ENCODE measurements at places on chromosomes 5 and 9.

DNA sequence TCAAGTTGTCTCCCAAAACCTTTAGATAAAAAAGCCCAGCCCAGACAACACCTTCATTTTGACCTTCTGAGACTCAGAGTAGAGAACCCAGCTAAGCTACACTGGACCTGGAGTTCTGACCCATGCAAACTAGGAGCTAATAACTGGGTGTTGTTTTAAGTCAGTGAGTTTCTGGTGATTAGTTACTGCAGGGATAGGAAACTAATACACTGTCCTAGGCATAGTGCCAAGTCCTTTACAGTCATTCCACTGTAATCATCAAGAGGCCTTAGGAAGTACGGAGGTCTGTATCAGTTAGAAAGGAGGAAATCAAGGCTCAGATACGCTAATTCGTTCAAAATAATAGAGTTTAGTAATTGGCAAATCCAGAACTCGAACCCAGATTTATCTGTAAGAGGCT, 197.9 kb downstream of the KCTD16 start:
- no peak for DNase-seq

DNA sequence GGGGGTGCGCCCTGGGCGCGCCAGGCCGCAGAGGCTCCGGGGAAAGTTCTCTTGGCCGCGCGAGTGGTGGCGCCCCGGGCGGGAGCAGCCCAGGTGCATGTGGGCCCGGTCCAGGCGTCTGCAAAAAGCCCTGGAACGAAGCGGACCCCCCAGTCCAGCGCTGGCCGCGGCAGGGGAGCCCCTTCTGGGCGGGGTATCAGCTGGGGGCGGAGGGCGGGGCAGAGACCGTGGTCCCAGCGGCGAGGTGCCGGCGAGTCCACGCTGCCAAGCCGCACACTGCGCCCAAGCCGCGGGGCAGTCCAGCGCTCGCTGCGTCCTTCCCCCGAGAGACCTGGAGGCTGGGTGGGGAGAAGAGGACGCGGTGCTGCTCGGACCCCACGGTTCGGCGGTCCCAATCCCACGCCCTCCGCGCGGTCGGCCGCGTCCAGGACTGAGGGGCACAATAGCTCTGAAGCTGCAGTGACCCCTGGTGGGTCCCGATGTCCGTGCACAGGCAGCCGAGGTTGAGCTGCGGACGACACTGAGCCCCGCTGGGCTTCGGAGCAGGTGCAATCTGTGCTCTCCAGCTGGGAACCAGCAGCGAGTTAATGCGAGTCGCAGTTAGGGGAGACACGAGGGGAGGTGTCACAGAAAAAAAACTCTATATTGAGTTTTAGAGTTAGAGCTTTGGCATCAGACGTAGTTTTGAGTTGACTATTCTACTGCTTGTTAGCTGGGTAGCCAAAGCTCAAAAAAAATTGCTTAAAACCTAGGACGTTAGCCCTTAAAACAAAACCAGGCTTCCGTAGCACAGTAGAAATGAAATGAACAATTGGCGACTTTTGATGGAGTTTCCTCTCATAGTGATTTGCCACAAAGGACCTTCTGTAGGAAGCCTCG, 1.1 kb upstream of the EPB41L4A start:
- peak; percentile 89 for DNase-seq

DNA sequence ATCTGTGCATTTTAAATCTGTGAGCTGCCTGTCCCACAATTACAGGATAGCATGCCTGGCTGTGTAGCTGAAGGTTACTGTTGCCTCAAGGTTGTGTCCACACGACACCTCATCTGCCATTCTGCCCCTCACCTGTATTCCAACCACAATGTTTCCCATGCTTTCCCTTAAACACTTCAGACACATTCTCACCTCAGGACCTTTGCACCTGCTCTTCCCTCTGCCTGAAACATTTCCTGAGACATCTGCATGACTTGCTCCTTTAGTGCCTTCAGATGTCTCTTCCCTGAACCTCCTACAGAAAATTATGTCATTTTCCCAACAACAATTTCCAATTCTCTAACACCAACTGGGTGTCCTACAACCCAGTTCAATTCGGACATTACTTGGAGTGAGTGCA, 120.4 kb downstream of the ZNF608 start:
- DNase-seq: no peak

- no peak for DNase-seq
These were observed 225.1 kb downstream of the PIK3R1 start for GRCh38 chr5:68440651-68441050.

GRCh38 chr9:137021979-137022661, 5.9 kb downstream of the ABCA2 start:
- DNase-seq: peak; percentile 95

GRCh38 chr9:120447959-120448500, 131.9 kb downstream of the CDK5RAP2 start:
- no peak for DNase-seq

DNA sequence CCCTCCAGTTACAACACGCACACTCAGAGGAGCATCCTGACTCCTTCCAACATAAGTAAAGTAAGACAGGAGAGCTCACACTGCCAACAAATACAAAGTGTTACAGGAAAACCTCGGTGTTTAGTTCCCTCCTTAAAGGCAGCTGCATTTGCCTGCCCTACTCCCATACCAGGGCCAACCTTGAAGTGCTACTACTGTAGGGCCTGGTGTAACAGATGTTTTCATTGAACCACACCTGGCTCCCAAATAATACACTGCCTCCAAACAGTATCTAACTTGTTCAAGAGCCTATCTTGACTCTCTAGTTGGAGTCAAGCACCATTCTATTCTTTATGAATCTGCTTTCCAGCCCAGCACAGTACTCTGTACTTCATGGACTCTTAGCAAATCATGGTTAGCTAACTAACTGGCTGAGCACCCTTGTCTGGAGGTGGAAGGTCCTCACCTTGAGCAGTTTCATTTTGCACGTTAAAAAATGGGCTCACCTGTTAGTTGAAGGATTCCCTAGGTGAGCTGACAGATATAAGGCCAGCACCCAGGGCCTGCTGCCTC, 34.6 kb downstream of the TTC39B start:
- no peak for DNase-seq

DNA sequence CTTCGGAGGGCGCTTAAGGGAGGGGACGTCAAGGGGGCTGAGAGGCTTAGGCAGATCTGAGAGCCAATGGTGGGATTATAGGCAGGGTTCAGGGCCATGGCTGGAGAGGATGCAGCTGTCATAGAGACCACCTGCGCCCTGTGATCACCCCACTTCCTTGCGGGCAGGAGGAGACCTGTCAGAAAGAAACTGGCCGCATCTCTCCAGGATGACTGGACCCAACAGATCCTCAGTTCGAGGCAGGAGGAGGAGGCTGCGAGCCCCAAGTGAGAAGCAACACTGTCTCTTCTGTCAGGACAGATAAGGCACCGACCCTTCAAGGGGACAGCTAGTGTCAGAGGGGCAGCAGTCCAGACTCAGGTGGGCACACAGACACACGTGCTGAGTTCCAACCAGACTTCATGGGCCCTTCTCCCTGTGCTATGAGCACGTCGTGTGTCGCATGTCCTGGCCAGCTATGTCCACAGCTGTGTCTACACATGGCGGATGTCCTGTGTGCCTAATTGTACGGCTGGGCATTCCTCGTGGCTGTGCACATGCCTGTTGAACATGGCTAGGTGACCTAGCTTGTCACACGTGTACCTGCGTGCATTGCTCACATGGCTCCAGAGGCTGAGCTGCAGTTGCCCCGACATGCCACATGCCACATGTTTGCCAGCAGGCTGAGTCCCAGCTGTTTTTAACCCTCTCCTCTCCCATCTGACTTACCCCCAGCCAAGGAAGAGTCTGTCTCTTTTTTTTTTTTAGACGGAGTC, 583 bp upstream of the AQP3 start:
- DNase-seq: no peak

DNA sequence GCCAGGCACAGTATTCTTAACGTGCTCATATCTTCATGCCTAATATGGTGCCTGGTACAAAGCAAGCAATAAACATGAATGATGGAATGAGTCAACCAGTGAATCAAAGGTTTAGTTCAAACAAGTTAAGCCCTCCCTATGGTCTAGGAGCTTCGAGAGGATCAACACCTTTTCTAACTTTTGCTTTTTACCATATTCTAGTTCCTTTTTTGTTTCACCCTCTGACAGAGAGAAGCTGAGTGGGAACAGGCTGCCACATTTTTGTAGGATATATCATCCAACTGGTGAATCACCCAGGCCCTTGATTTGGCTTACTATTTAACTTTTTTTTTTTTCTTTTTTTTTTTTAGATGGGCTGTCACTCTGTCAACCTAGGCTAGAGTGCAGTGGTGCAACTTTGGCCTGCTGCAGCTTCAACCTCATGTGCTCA, 39.3 kb upstream of the TNC start:
- peak; percentile 93 for DNase-seq

- DNase-seq: no peak
These were observed 32.8 kb upstream of the GALNT10 start for GRCh38 chr5:154157483-154158378.

GRCh38 chr9:129851821-129852220, 16.6 kb downstream of the USP20 start:
- DNase-seq: no peak

DNA sequence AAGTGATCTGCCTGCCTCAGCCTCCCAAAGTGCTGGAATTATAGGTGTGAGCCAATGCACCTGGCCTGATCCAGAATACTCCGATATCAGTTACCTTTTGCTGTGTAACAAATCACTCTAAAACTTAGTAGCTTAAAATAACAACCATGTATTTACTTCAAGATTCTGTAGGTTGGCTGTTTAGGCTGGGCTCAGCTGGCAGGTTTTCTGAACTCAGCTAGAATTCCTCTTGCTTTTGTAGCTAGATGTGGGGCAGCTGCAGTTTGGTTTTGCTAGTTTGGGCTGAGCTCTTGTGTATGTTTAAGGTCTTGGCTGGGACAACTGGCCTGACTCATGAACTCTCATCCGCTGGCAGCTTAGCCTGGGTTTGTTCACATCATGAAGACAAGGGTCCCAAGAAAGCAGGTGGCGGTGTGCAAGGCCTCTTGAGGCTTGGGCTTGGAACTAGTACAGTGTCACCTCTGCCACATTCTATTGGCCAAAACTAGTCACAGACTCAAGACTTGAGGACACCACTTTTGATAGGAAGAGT, 138.3 kb upstream of the SHB start:
- no peak for DNase-seq

DNA sequence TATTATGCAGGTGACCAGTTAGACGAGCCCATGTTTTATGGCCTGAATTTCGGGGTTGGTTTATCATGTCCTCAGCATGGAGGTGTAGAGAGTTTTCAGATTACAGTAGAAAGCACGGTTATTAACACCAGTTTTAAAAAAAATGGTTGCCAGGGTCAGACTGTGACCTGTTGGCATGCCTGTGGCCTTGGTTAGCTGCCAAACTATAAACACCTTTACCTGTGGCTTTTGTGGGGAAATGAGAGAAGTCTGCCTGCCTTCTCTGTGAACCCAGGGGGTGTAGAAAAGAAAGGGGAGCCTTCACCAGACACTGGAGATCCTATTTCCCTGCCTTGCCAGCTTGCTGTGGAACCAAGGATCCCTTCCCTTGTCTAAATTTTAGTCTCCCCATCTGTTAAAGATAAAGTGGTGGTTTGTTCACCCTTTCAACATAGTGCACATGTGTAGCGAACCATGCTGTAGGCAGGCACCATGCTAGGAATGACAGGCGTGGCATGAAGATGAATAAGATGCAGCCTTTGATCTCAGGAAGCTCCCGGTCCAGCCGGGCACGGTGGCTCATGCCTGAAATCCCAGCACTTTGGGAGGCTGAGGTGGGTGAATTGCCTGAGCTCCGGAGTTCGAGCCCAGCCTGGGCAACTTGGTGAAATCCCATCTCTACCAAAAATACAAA, 6.1 kb upstream of the PHF19 start:
- DNase-seq: no peak

- no peak for DNase-seq
These were observed 1052.7 kb upstream of the ARRDC3 start for GRCh38 chr5:92435781-92436180.

GRCh38 chr5:95543017-95543705, 11.6 kb downstream of the SKIC3 start:
- DNase-seq: no peak

GRCh38 chr5:169832845-169833244, 147.4 kb downstream of the INSYN2B start:
- no peak for DNase-seq

DNA sequence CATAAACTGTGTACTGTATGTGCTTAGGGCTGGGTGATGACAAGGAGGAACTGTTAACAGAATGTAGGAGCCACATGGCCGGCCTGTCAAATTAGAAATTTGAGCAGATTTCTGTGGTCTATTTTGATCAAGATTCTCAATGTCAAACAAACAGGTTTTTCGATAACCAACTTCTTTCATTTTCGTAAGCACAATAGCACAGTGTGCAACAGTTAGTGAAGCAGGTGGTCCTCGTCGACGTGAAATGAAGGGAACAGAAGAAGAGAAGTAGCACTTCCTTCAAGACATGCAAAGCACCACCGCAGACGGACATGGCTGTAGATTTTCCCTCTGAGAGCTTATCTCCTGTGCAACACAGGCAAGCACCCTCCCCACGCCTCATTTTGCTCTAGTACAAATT, 252.1 kb downstream of the CRB2 start:
- no peak for DNase-seq

DNA sequence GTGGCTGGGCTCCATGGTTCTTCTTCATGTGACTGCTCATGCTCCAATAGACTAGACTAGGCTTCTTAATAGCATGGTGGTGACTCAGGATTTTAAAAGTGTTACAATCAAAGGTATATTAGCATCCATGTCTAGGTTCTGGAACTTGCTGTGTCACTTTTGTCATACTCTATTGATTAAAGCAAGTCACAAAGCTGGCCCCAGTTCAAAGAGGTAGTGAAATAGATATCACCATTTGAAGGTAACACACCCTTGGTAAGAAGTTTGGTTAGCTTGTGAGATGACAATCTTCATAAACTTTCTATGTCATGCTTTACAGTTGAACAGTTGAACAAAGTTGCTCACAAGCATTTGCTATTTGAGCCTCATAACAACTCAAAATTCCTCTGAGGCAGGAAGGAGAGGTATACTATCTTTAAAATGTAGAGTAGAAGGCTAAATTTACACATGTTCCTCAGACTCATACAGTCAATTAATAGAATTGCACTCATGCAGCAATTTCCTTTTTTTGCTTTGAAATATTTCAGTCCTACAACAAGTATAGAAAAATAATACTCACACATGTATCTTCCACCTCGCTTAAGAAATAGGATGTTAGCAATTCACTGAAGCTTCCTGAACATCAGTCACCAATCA, 56.8 kb upstream of the TMEM252 start:
- DNase-seq: no peak

- DNase-seq: no peak
These were observed 16.9 kb downstream of the PDGFRB start for GRCh38 chr5:150138551-150139265.

- DNase-seq: no peak
These were observed 48.9 kb upstream of the DENND4C start for GRCh38 chr9:19181561-19181960.

- DNase-seq: no peak
These were observed 693.2 kb upstream of the RIOK2 start for GRCh38 chr5:97876272-97876671.

- no peak for DNase-seq
These were observed 95.1 kb downstream of the TTC39B start for GRCh38 chr9:15211815-15212495.

DNA sequence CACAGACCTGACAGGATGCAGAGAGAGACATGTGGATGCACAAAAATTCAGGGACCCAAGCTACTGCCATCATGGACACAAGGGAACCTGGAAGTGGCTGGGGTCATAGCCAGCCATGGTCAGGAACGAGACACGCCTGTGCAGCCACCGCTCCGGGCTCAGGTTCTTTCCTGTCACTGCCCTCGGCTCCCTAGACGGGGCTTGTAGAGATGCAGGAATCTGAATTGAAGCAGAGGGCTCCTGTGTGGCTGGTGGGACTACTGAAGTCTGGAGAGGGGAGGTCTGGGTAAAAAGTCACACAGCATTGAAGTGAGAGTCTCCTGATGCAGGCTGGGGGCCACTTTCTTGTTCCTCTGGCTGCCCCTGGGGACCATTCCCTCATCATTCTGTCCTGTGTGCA, 32.3 kb upstream of the PTGS1 start:
- no peak for DNase-seq

Measured in RWPE1 (cell line).